ENCODE measurements at places on chromosomes 13 and 19.

DNA sequence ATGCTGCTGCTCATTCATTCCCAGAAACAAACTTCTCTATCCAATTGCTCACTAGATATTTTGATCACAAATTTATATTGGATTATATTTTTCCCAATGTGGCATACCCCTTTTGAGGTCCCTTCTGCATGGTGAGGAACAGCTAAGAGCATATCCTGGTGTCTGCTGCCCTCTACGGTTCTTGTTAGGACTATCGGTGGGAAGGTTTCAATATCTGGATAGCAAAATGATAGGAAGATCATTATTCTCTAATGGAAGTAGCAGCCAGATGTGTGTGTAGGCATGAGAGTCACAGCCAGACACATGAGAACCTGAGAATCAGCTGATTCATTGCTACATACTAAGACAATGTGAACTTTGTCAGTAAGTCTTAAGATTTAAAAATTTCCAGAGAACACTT, 1422.4 kb upstream of the MIR17HG start:
- DNase-seq, result no peak

GRCh38 chr19:33396701-33397535, 23.4 kb downstream of the CEBPG start:
- DNase-seq, result no peak

GRCh38 chr13:100671389-100672182, 3.0 kb downstream of the TMTC4 start:
- DNase-seq, result no peak

DNA sequence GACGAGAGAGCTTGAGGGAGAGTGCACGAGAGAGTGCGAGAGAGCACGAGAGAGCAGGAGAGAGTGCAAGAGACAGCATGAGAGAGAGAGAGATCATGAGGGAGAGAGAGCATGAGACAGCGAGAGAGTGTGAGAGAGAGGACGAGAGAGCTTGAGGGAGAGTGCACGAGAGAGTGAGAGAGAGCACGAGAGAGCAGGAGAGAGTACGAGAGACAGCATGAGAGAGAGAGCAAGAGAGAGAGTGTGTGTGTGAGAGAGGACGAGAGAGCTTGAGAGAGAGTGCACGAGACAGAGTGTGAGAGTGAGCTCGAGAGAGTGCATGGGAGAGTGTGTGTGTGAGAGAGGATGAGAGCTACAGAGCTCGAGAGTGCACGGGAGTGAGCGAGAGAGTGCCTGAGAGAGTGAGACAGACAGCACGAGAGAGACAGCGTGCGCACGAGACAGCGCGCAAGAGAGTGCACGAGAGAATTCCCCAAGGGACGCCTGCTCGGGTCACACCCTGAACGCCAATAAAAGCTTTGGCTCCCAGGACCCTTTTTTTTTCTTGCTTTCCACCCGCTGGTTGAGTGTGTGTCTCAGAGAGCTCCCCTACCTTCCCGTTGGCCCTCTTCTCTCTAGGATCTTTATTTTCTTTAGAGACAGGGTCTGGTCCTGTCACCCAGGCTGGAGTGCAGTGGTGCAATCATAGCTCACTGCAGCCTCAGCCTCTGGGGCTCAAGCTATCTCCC, 3.7 kb downstream of the CD70 start:
- peak; percentile 33 for DNase-seq

- DNase-seq, result no peak
Observed at GRCh38 chr13:51804295-51805172, 571 bp upstream of the DHRS12 start.

GRCh38 chr19:31152906-31153305, 196.3 kb downstream of the TSHZ3 start:
- no peak for DNase-seq

- no peak for DNase-seq
Observed at GRCh38 chr19:8089664-8090601, 37.4 kb downstream of the CCL25 start.

GRCh38 chr13:20592606-20593005, 25.6 kb downstream of the IFT88 start:
- no peak for DNase-seq

DNA sequence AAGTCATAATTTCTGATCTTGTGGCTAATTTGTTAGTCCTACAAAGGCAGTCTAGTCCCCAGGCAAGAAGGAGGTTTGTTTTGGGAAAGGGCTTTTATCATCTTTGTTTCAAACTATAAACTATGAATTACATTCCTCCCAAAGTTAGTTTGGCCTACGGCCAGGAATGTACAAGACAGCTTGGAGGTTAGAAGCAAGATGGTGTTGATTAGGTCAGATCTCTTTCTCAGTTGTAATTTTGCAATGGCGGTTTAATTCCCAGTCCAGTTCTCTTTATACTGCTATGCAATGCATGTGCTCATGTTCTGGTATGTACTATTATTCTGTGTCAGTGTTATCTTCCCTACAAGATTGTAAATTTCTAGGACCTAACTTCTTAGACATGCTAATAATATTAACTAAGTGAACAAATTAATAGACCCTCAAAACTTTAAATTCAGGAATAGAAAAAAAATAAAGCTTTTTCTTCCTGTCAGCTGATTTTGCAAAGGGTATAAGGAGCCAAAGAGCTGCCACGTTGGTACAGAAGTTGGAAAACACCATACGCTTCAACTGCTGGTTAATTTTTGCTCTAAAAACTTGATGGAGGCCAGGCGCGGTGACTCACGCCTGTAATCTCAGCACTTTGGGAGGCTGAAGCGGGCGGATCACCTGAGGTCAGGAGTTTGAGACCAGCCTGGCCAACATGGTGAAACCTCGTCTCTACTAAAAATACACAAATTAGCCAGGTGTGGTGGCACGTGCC, 1.3 kb upstream of the DNAJC15 start:
- DNase-seq, result no peak

DNA sequence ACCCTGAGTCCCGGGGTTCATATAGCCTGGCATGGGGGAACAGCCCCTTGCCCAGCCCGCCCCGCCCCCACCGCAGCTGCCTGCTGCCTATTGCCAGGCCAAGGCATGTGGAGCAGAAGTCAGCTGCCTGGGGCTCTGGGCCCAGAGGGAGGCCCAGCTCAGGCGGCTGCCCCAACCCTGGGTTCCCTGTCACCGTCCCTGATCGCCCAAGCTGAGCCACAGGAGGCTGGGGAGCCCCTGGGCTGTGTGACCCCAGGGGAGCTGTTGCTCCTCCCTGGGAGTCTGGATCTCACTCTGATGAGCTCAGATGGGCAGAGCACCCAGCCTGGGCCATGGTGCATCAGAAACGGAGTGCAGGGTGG, 1.4 kb downstream of the PLIN4 start:
- no peak for DNase-seq

DNA sequence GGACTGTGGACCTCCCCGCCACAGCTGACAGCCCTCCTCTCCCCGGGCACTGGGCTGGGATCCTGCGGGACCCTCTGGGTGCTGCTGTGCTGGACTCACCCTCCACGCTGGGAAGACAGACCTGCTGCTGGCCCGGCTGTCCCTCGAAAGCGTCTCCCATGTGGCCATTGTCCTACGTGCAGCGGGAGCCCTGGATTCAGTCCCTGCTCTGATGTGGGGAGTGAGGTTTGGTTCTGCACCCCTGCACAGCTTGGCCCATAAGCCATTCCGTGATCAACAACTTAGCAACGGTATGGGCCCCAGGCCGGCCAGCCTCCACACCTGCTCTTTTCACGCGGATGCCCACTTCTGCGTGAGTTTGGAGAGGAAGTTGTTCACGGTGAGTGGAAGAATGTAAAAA, 195.2 kb downstream of the TEX29 start:
- DNase-seq, result no peak

GRCh38 chr19:42655748-42656147, 61.0 kb upstream of the CEACAM8 start:
- DNase-seq, result no peak

GRCh38 chr19:14473978-14474578, 1.1 kb downstream of the PTGER1 start:
- no peak for DNase-seq

GRCh38 chr13:95235974-95236373, 65.3 kb downstream of the ABCC4 start:
- DNase-seq, result no peak

DNA sequence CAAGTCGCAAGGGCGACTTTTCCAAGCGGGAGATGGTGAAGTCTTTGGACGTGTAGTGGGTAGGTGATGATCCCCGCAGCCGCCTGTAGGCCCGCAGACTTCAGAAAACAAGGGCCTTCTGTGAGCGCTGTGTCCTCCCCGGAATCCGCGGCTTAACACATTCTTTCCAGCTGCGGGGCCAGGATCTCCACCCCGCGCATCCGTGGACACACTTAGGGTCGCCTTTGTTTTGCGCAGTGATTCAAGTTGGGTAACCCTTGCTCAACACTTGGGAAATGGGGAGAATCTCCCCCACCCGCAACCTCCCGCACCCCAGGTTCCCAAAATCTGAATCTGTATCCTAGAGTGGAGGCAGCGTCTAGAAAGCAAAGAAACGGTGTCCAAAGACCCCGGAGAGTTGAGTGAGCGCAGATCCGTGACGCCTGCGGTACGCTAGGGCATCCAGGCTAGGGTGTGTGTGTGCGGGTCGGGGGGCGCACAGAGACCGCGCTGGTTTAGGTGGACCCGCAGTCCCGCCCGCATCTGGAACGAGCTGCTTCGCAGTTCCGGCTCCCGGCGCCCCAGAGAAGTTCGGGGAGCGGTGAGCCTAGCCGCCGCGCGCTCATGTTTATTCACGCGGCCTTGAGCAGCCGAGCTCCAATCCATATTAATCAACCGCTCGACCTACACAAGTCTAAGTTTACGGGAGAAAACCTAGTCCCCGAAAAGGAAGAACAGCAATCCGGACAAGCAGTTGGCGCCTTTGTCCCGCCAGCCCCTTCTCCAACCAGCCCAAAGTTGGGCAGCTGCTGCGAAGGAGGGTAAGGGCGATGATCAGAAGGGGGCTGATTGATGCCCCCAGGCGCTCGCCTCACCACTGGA, 9.9 kb downstream of the SOX21 start:
- DNase-seq, result no peak

- no peak for DNase-seq
Observed at GRCh38 chr13:100921139-100921538, 246.5 kb upstream of the TMTC4 start.

- no peak for DNase-seq
Observed at GRCh38 chr13:100600461-100600860, 11.9 kb upstream of the GGACT start.

- no peak for DNase-seq
Observed at GRCh38 chr13:99961636-99962035, 9.9 kb downstream of the ZIC5 start.

- no peak for DNase-seq
Observed at GRCh38 chr13:88979465-88980175, 1308.4 kb downstream of the SLITRK5 start.

GRCh38 chr13:21043898-21044297, 17.5 kb downstream of the LATS2 start:
- DNase-seq, result no peak

DNA sequence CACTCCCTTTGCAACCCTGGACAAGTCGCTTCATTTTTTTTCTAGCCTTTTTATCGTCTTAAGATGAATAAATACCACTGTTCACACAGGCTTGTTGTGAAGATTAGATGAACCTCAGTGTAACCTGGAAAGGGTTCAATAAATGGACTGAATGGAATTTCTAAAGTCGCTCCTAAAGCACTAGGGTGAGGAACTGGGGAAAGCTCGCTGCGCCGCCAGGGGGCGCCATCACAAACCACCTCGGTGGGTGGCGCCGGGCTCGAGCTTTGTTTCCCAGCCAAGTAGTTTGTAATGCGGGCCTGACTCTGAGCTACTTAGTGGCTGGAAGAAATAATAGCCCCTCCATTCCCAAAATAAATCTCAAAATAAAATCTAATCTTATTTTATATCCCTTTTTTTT, 2.2 kb upstream of the CEACAM6 start:
- DNase-seq, result peak; percentile 55

DNA sequence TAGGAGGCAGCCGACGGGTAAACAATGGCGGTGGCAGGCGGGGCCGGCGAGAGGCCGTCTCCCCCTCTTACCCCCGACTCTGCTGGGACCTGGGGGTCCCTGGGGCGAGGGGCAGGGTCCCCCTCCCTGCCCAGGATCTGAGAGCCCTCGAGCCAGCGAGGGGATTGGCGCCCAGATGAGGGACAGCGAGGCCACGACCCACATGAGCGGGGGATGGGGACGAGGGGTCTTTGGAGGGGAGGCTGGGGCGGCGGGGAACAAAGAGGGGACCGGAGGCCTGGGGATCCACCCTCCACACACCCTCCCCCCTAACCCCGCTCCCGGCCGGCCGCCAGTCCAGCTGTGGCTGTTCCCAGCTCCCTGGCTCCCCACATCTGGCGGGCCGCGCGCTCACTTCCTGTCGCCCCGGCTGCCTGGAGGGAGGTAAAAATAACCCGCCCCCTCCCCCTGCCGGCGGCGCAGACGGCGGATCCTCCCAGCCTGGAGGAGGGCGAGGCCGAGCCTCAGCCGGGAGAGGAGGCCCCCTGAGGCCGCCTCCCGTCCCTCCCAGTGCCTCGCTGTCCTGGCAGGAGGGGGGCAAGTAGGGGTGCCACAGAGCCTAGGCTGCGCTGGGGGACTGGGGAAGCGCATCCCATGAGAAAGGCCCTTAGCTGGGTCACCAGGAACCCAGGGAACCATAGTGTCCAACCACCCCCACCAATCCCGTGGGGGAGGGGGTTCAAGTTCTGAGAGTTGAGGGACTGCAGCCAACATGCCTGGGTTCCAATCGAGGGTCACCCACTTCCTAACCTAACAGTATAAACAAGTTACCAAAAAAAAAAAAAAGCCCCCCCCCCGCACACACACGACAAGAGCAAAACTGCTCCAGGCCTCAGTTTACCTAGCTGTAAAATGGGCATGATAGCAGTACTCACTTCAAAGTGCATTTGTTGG, 29.3 kb upstream of the NANOS3 start:
- peak; percentile 80 for DNase-seq

DNA sequence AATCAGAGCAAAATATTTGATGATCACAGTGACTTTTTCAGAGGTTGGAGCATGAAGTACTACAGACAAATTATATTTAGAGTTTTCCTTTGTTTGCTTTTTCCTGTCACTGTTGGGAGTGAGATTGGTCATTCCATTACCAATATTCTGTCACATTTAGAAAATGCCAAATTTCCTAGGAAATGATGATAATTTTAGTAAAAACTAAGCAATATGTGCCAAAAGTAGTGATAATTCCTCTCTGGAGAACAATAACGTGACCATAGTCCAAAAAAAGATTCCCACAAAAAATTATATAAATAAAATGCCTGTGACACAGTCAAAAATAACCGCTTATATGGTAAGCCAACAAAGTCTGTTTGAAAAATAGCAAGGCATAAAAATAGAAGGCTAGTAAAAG, 2719.4 kb downstream of the PCDH9 start:
- DNase-seq, result no peak

All from hematopoietic multipotent progenitor cell treated with erythropoietin and hydrocortisone succinate and interleukin-3 and kit ligand, for 17 days (in vitro differentiated cells).